Sciatic nerve (tissue), 2 donors: ENCODE measurements at places on chromosomes 2 and 18. TPM values are rescaled to one million over a fixed set of nuclear protein-coding genes. Genes with fewer than 3 reads are reported as not detected.

WDR35 gene
- 16.4 TPM for total RNA-seq

GNAL gene
- total RNA-seq: 17.1 TPM

DNA sequence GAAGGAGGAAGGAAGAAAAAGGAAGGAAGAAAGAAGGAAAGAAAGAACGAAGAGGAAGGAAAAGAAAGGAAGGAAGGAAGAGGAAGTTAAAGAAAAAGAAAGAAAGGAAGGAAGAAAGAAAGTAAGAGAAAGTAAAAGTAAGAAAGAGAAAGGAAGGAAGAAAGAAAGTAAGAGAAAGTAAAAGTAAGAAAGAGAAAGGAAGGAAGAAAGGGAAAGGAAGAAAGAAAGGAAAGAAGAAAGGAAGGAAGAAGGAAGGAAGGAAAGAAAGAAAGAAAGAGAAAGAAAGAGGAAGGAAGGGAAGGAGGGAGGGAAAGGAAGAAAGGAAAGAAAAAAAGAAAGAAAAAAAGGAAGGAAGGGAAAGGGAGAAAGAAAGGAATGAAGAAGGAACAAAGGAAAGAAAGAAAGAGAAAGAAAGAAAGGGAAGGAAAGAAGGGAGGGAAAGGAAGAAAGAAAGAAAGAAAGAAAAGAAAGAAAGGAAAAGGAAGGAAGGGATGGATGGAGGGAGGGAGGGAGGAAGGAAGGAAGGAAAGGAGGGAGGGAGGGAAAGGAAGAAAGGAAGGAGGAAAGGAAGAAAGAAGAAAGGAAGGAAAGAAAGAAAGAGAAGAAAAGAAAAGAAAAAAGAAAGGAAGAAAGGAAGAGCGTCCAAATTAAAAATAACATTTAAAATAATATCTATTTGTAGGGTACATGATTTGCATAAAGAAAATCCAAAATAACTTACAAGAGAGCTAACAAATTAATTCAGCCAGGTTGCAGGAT lies 827.9 kb downstream of the TSN start:
- no peak for DNase-seq

DNA sequence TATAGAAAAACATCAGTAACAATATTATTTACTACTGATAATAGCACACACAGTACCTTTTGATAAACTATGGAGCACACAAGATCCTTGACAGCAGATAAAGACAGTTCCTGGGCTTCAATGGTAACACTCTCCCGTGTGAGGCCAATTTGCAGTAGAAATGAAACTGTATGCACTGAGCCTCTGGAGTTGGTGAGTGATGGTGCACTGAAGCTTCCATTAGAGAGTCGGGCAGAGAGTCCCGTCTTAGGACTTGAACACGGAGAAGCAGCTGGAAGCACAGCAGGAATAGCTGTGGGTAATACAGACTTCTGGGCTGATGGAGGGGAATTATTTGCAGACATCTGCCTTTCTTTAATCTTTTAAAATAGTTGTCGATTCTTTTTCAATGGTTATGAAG lies 8.5 kb downstream of the PRKD3 start:
- DNase-seq: no peak

DNA sequence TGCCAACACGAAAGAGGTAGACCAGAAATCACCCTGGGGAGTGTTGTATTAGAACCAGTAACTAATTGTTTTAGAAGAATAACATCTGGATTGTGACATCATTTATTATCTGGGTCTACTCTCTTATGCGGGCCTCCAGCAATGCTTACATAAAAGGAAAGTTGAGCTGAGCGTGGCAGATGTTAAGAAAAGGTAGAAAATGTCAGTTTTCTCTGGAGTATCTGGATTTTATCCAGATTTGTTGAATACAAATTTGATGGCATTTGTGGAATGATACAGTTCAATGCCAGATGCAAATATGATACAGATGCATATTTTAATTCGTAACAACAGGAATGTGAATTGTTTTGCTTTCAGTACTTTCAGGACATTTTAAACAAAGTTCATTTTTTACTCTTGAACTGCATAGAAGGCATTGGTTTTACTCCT lies 90.3 kb downstream of the PRPF40A start:
- DNase-seq: no peak
